Stimulated activated CD8-positive, alpha-beta memory T cell treated with anti-CD3 and anti-CD28 coated beads, Interleukin-4, amount 100 ng/mL, for 1 hour (primary cell): ENCODE measurements at places on chromosomes 16 and 17.

DNA sequence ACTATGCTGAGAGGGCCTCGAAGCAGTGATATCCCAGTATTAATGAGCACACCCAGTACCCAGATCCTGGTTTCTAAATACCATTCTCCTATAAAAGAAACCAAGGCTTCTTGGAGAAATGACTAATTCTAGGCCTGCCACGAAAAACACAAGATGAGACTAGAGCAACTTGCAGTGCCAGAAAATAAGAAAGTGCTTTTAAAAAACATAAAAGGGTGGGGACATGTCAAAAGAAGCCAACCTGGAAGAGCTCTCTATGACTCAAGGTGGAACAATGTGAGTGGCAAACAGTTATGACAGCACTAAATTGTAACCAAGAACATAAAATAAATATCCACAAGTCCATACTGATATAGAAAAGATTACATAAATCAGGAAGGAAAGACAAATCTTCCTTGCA, 153.2 kb upstream of the KCNJ18 start:
- DNase-seq: no peak

- DNase-seq: no peak
These were observed 116.0 kb downstream of the SNX29 start for GRCh38 chr16:12092544-12092921.

GRCh38 chr16:87323727-87324410, 6.7 kb upstream of the C16orf95 start:
- DNase-seq: no peak

- no peak for DNase-seq
These were observed 186.1 kb downstream of the MSI2 start for GRCh38 chr17:57442401-57442823.

DNA sequence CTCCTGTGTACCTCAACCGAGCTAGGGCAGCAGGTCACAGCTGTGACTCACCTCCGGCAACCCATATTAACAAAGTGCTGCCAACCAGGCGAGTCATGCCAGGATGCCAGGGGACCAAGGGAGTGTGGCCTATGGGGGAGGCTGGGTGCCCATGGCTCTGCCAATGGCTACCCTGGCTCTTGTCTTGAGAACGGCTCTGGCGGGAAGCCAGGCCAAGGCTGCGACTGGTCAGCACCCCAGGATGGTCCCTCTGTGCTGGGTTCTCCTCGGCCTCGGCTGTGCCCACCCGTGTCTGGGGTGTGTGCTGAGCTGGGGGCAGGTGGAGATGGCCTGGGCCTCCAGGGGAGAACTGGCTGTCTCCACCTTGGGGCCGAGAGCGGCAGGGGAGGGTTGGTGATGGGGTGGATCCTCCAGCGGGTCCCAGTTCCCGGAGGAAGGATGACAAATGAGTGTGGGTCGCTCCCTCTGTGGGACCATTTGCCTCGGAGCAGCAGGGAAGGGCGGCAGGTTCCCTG, 75.8 kb downstream of the MRC2 start:
- DNase-seq: no peak

- no peak for DNase-seq
These were observed 4.8 kb upstream of the COG1 start for GRCh38 chr17:73188011-73188410.

DNA sequence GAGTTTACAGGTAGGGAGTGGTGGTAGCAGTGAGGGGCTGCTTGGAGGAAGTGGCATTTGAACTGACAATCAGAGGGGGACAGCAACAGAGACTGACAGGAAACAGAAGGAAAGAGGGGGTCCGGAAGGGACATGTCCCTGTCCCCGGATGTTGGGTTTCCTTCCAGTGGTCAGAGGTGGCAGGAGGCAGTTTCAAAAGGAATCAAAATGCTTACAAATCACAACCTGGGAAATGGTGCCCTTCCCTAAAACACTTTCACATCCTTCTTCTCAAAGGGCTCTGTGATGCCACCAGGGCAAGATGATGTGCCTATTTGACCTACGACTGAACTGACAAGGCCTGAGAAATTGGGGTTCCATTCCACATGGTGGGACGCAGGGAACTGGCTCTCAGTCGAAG, 19.7 kb downstream of the ADGRG1 start:
- DNase-seq: no peak

DNA sequence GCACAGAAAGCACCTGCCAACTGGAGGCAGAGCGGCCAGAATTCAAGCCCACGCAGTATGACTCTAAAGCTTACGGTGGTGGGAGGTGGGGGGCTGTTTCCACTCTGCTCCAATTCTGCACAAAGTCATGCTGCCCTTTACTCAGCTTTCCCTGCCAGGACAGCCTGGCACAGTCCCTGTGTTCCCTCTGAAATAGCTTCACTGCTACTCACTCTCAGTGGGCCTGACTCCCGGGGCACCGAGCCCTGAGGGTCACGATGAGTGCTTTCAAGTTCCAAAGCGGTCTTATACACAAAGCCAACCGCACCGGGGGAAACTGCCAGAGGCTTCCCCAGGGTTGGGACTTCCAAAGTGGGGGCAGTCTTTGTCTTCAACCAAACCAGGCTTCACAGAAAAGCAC, 306.1 kb upstream of the XYLT1 start:
- no peak for DNase-seq

GRCh38 chr16:27269300-27270150, 953 bp upstream of the NSMCE1 start:
- no peak for DNase-seq

DNA sequence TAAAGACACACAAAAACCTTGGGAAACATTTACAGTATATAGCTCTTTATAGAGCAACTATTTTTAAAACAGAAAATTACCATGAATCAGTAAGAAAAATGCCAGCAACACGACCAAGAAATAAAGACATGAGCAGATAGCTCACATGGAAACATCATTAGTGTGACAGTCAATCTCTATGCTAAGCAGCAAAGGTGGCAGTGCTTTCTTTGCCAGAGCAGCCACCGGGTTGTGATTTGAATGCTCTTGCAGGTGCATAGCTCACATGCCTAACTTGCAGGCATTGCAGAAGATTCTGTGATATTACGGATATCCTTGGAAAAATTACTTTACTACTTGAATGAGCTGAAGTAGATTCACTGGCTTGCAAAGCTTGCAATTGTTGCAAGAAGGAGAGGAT, 652.9 kb upstream of the C16orf82 start:
- no peak for DNase-seq
